NCI-H187 (cell line): ENCODE measurements at places on chromosomes 2 and 18.

DNA sequence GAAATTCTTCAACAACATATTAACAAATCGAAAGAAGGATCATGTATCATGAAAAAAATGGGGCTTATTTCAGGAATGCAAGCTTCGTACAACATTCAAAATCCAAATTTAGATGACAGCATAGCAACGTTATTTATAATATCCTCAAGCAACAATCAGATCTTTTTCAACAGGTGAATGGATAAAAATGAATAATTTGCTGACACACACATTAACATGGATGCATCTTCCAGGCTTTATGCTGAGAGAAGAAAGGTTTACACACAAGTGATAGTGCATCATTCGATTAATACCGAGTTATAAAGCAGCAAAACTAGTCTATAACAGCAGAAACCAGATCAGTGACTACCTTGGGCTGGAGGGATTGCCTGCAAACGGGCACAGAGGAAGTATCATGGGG is 209.5 kb upstream of the TPO start:
- no peak for DNase-seq

GRCh38 chr18:51128533-51128932 is 68.9 kb downstream of the MEX3C start:
- no peak for DNase-seq

GRCh38 chr2:140454717-140455116 is 1674.5 kb upstream of the NXPH2 start:
- no peak for DNase-seq

- no peak for DNase-seq
These were observed 26.8 kb downstream of the SH3RF3 start for GRCh38 chr2:109155553-109156451.
